ENCODE measurements at places on chromosomes 5 and 9.

DNA sequence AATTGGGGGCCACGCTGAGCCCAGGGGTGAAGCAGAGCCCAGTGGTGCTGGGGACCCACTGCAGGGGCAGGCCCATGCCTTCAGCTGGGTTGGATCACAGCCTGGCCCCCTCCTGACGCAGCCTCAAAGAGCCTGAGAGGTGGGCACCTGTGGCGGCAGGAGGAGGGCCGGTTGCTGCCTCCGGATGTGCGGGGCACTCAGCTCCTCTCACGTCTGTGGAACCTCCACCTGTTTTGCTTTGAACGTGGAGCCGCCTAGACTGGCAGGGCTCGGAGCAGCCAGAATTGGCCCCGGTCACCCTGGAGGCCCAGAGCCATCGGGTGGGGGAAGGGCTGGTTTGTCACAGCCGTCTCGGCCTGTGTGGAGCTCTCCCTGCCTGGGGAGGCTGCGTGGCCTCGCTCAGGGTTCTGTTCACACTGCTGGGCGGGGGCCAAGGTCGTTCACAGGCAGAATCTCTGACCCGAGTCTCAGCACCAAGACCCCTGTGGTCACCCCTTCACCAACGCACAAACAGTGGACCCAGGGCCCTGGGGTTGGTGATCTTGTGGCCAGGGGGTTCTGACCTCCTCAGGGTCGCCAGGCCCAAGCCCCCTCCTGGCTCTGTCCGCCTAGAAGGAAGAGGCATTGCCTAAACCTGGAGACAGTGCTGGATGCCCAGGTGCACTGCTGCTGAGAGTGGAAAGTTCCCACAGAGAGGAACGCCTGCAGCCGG, 9.2 kb upstream of the SLC9A3 start:
- DNase-seq = no peak

GRCh38 chr5:170483701-170484458, 19.9 kb upstream of the KCNIP1 start:
- DNase-seq = no peak

DNA sequence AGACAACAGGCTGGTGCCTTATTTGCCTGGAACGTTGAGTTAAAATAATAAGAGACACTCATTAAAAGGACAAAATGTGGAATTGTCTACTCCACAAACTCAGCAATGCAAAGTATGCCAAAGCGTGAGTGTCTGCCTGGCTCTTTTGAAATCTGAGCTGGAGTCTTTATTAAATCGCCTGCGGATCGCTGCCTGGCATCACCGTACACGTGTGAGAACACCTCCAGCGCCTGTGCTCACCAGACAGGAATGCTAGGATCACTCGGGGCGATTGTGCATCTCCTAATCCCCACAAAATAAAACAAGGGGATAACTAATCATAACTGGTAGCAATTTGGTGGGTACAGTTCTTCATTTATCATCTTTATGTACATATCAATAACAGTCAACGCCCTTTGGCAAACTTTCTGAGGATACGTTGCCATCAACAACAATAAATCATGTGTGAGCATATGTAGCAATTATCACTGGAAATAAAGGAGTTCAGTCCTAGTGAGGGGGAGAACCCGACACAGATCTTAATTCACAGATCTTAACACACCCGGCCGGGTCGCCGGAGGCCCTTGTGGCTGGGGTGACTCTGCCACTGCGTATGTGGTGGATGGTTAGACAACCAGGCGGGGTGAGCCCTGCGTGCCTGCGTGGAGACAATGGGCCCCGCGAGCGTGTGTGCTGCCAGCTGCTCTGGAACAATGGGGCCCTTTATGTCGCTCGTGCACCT, 284.9 kb upstream of the IRX1 start:
- DNase-seq = no peak

DNA sequence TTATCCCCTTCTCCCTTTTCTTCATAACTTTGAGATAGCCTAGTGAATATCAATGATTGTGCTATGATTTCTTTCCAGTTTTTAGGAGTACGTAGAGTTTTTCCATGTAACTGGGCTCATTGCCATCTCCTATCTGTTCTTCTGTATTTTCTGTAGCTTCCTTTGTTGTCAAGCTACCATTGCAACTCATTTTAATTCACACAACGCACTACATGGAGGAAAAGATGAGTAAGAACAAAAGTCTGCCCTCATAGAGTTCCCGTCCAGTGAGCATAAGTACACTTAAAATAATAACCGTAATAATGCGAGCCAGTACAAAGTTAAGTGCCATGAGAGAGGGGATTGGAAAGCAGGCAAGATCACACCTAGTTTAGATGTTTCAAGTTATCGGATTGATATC, 177.7 kb downstream of the PAM start:
- no peak for DNase-seq

DNA sequence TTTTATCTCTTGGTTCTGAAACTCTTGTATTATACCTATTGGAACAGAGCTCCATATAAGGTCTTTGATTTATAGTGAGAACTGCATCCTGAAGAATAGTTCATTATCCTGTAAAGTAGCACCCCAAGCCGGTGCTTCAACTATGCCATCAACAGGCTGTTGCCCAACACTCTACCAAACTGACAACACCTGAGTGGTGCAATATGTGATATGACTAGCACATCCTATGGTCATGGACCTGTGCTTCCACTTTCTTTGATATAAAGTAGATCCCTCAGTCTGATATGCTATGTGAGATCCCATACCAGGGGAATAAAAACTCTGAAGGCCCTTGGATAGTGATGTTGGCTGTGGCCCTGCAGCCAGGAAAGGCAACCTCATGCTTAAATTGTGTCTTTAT, 15.8 kb downstream of the CSF2 start:
- no peak for DNase-seq

- DNase-seq = no peak
Observed at GRCh38 chr5:37208883-37209797, 40.0 kb downstream of the CPLANE1 start.

GRCh38 chr5:97454015-97454414, 271.0 kb upstream of the RIOK2 start:
- DNase-seq = no peak

DNA sequence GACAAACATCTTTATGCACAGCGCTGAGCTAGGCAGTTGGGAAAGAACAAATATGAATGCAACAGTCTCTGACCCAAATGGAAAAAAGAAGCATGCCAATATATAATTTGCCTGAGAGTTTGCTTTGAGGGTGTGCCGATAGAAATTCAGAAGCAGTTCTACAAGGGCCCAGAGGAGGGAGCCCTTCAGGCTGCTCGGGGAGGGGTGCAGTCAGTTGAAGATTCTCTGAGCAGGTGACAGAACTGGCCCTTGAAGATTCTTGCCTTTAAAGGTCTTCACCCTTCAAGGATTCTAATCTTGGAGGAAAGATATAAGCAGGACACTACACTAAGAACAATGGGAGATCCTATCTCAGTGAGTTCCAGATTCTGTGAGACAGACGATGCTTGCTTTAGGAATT, 3.7 kb upstream of the PAPPA start:
- DNase-seq = no peak

- no peak for DNase-seq
Observed at GRCh38 chr9:88681434-88681833, 146.5 kb downstream of the NXNL2 start.

- no peak for DNase-seq
Observed at GRCh38 chr9:6214434-6214833, 1.2 kb upstream of the IL33 start.

DNA sequence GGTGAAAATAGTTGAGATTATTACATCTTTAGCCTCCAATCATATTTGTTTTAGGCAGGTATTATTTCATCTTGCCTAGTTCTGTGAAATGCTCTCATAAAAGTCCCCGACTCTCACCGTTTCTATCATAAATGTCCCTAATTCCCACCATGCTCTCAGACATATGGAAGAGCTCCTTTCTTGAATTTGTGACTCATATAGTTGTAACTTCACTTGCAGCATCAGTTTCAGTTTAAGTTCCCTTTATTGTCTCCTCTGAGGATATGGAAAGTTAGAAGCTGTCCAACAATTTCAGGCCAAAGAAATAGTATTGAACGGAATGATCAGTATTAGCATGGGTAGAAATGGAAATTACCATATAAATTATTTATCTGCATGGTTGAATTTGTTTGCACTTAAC, 187.5 kb upstream of the NR4A3 start:
- DNase-seq = no peak

DNA sequence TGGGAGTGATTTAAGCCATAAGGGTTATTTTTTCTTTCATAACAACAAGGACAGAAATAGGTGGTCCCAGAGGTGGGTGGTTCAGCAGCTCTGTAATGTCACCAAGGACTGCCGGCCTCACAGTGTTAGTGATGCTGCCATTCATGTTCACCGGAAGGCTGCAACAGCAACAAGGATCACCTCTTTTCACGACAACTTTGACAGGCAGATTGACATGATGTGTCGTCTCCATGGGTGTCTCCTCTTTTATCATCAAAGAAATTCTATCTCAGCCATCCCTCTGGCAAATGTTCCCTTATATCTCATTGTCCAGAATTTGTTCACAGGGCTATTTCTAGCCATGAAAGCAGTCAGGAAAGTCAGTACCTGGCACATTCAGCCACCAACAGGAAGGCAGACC, 231.5 kb downstream of the SH3GL2 start:
- DNase-seq = no peak

GRCh38 chr9:79371948-79372555, 199.7 kb upstream of the TLE4 start:
- no peak for DNase-seq

DNA sequence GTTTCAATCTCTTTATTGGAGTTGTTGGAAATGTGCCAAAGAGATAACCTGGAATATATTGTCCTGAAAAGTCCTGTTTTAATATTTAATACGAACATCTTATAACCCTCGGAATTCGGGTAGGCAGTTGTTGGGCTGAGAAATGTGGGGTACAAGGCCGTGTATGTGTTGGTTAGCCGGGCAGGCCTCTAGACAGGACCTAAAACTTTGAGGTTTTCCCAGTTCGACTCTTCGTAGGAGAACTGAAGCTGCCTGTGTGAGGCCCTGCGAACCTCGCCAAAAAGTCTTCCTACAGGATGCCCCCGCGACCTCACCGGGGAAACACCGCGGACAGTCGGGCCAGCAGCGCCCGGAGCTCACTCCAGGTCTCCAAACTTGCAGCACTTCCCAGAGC, 583 bp upstream of the TJP2 start:
- no peak for DNase-seq

DNA sequence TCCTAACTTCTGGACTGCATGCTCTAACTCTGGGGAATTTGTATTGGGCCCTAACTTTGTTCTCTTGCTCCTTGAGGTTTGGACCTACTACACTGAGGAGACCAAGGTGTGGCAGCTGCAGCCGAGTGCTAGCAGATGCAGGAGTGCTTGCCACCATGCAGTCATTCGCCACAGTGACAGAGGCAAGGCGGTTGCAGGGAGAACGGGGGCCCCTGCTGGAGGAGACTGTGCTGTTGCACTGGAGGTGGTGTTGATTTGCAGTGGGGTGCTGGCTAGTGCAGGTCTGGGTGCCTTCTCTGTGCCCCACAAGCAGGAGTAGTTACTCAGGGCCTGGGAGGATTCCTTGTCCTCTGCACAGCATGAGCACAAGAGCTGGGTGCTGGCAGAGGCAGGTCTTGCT, 22.4 kb upstream of the DIRAS2 start:
- no peak for DNase-seq

- DNase-seq = no peak
Observed at GRCh38 chr5:9148242-9148641, 397.6 kb downstream of the SEMA5A start.

- DNase-seq = no peak
Observed at GRCh38 chr9:33697171-33697570, 98.2 kb upstream of the PRSS3 start.

- no peak for DNase-seq
Observed at GRCh38 chr5:10709409-10709808, 51.6 kb downstream of the DAP start.

DNA sequence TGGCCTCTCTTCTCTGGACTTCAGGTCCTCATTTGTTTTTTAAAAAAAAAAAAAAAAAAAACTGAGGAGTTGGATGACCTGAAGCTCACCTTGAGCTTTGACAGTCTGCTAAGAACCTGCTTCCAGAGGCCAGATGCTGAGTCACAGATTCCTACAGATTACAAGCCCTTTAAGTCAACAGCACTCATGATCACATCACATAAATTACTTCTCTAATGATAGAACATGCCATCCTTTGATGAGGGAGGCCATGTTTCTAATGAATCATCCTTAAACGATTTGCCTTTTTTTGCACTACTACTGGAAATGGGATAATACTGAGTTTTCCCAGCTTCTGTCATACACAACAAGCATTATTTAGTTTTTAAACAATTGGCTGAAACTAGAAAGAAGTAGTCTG, 34.2 kb upstream of the MYOT start:
- DNase-seq = no peak

GRCh38 chr9:120030847-120031246, 549.1 kb downstream of the CDK5RAP2 start:
- no peak for DNase-seq

- no peak for DNase-seq
Observed at GRCh38 chr5:24714746-24715145, 70.0 kb upstream of the CDH10 start.

GRCh38 chr9:5435912-5436311, 1.8 kb downstream of the PLGRKT start:
- DNase-seq = no peak

GRCh38 chr5:150119421-150120061, 33.2 kb upstream of the CSF1R start:
- peak; percentile 15 for DNase-seq

DNA sequence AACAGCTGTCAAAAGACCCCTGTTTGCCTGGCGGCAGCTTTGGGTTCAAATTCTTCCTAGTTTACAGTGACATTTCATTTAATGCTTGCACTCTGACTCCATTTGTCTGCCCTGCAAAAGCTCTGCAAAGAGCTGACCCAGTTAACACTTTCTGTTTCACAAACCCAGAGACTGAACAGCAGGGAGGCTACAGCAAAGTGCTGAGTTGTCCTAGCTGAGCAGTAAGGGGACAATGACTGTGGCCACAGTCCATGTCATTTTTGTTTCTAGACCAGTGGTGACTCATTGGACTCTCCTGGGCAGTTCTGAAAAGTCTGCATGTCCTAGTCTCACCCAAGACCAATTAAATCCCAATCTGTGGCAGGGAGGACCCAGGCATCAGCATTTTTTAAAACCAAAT, 994.8 kb upstream of the WWC1 start:
- no peak for DNase-seq

GRCh38 chr5:68395926-68396511, 180.5 kb downstream of the PIK3R1 start:
- no peak for DNase-seq

Data from 8988T (cell line).